Melanocyte of skin (primary cell): ENCODE measurements at places on chromosomes 6 and 20. TPM values are rescaled to one million over a fixed set of nuclear protein-coding genes. Genes with fewer than 3 reads are reported as not detected.

SGK2 gene
- 0.33 and 0.46 TPM in 2 replicates for total RNA-seq

SLC25A27 gene
- 11.7 and 14.9 TPM in 2 replicates for total RNA-seq

PSMB8 gene
- total RNA-seq: 160 and 172 TPM in 2 replicates

SMOC2 gene
- not detected in 2 replicates for total RNA-seq

SLPI gene
- not detected in 2 replicates for total RNA-seq

SEMG1 gene
- total RNA-seq: not detected in 2 replicates

PTPRA gene
- 49.4 and 63.0 TPM in 2 replicates for total RNA-seq

SH3BGRL2 gene
- total RNA-seq: 0.33 and 0.62 TPM in 2 replicates

SLC2A10 gene
- 13.4 and 15.6 TPM in 2 replicates for total RNA-seq

DDO gene
- total RNA-seq: not detected in 2 replicates

SLC44A4 gene
- total RNA-seq: not detected in 2 replicates

FAM83C gene
- not detected in 2 replicates for total RNA-seq

FAXC gene
- 8.6 and 14.5 TPM in 2 replicates for total RNA-seq

FAM217A gene
- total RNA-seq: not detected in 2 replicates

TLDC2 gene
- total RNA-seq: 0.36 TPM in 1 of 2 replicates, not detected in the other

GLO1 gene
- total RNA-seq: 113 and 136 TPM in 2 replicates

FAM184A gene
- total RNA-seq: 0.73 and 1.4 TPM in 2 replicates

IRF4 gene
- 171 and 204 TPM in 2 replicates for total RNA-seq

ADGRF5 gene
- under 0.01 and 0.34 TPM in 2 replicates for total RNA-seq
